Esophagus muscularis mucosa (tissue), 4 donors: ENCODE measurements at places on chromosomes 16 and 17.

DNA sequence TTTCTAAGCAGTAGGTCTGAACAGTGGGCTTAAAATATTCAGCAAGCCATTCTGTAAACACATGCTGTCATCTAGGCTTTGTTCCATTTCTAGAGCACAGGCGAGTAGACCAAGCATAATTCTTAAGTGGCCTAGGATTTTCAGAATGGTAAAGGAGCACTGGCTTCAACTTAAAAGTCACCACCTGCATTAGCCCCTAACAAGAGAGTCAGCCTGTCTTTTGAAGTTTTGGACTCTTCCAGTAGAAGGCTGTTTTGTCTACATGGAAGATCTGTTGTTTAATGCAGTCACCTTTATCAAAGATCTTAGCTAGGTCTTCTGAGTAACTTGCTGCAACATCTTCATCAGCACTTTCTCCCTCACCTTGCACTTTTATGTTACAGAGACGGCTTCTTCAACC, 36.6 kb downstream of the TTC19 start:
- no peak for DNase-seq

DNA sequence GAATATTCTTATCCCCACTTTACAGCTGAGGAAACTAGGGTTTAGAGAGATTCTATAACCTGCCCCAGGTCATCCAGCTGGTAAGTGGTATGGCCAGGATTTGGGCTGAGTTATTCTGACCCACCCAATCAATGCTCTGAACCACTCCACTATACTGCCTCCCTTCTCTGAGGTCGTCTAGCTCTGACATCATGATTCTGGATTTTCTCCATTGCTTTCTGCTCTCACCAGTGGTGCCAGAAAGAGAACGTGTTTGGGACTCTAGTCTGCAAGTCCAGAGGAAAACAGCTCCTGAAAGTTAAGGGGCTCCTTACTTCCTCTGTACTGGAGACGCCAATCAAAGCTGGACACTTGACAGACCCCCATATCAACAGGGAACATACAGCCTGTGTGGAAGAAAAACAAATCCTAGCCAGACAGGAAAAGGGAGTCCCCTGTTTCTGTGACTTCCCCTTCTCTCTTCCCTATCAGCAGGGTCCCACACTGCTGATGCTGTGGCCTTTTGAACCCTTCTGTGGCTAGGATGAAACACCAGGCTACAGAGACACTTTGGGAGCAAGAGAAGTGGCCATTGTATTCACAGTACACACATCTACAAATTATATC, 6.0 kb upstream of the EZH1 start:
- DNase-seq: no peak

DNA sequence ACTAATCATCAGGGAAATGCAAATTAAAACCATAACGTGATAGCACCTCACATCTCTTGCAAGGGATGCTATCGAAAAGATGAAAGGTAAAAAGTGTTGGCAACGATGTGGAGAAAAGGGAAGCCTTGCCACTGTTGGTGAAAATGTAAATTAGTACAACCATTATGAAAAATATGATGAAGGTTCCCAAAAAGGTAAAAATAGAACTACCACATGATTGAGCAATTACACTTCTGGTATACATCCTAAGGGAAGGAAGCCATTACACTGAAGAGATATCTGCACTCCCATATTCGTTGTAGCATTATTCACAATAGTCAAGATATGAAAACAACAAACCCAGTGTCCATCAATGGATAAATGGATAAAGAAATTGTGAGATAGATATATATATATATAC, 21.5 kb downstream of the ABCA10 start:
- no peak for DNase-seq

DNA sequence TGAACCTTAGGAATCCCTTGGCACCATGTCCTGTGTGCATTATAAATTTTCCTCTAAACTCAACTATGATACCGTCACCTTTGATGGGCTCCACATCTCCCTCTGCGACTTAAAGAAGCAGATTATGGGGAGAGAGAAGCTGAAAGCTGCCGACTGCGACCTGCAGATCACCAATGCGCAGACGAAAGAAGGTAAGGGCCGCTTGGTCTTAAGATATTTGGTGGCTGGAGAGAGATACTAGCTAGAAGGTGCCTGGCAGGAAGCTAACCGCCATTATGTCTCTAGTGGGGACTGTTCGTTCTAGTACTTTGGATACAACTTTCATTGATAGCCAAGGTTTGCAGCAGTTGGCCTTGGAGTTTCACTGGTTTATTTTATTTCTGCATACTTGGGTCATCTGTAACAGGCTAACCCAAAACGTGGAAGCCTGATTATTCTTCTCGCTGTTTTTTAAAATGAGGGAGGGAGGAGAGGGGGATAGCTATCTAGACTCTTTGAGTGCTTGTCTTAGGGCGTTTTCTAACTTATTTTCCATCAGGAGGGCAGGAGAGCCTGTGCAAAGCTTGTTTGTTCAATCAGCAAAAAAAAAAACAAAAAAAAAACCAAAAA, 1.3 kb downstream of the RBBP6 start:
- DNase-seq: no peak

GRCh38 chr17:31254654-31255053, 42.4 kb downstream of the OMG start:
- no peak for DNase-seq
